ENCODE measurements at places on chromosomes 12 and 14.

GRCh38 chr14:76664790-76665189 is 96.5 kb upstream of the VASH1 start:
- DNase-seq: no peak

GRCh38 chr14:90871605-90872233 is 55.5 kb upstream of the TTC7B start:
- peak; percentile 37 for DNase-seq

DNA sequence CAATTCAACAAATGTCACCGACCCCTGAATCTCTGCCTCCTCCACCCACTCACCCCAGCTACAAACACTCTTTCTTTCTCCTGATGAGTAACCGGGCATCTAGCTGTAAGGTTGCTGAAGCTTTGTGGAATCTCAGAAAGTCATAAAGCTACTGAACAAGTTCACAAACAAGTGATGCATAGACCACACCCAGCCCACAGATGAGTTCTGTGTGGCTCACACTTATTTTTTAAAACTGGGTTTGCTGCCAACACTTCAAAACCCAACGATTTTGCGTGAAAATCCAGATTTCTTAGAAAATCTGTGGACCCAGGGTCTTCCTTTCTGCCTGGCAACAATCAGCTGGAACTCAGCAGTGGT is 96.1 kb downstream of the APAF1 start:
- DNase-seq: no peak

DNA sequence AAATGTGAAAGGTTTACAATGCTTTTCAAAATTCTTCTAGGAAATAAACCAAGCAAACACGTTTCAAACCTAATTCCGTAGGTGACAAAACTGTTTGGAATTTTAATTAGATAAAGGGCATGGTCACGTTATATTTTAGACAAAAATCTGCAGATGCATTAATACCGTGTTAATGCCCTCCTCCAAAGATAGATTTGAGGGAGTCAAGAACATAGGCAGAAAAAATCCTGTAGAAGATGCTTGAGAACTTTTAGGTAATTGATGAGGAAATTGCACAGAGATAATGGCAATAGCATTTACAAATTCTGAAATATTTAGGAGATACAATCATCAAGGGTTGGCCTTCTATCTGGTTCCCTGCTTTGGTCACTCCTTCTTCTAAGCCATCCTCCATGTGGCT is 212.6 kb downstream of the TMTC3 start:
- DNase-seq: no peak

Measured in muscle of arm (tissue), 14 donors.